Stimulated activated CD8-positive, alpha-beta memory T cell treated with anti-CD3 and anti-CD28 coated beads, Interleukin-12 subunit alpha, Interleukin-12 subunit beta, amount 100 ng/mL, for 1 hour (primary cell): ENCODE measurements at places on chromosomes 5 and 9.

- no peak for DNase-seq
Measured at GRCh38 chr5:92086059-92086811, 703.1 kb upstream of the ARRDC3 start.

- no peak for DNase-seq
Measured at GRCh38 chr5:125655156-125655555, 768.1 kb upstream of the GRAMD2B start.

- no peak for DNase-seq
Measured at GRCh38 chr5:179623906-179624741, 653 bp upstream of the HNRNPH1 start.

- DNase-seq: no peak
Measured at GRCh38 chr5:25544652-25545249, 900.0 kb upstream of the CDH10 start.

DNA sequence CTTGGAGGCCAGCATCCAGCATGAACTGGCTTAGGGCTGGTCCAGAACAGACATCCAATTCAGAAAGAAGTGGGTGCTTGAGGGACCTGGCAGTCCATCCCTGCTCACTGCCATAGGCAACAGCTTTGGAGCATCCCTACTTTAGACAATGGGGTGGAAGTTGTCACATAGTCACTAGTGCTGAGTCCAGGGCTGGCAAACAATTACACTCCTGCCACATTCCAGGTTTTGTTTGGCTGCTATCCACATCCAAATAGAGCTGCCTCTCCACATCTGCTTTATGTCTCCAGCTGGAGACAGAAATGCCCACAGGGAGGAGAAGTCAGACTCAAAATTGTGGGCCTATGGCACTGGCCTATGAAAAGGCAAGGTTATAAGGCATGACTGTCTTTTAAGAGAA, 7.0 kb downstream of the FSTL4 start:
- DNase-seq: no peak

DNA sequence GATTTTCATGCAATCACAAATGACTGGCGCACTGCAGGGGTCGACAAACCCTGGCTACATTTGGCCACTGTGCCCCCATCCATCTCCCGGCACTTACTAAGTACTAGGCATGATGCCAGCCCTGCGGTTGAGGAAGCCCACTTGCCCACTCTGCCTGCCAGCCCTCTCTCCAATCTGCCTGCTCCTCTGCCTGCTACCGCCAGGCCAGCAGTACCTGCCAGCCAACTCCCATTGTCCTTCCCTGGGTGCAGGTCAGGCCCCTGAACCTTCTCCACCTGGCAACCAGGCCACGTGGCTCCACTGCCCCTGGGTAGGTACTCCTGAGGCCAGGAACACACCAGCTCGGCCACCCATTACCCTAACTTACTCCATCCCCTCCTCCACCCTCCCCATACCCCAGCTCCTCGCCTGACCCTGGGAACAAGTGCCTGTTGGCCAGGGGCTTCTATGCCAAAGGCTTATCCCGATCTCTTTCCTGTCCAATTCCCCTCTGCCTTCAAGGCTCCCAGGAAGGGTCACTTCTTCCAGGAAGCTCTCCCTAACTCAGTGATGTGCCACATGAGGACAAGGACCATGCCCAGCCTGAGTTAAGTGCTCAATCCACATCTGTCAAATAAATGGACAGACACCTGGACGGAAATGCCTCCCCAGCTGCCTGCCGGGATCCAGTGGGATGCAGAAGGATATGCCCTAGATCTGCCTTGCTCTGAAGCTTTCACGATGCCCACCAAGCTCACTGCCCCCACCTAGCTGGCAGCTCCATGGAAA, 6.6 kb downstream of the EEIG1 start:
- no peak for DNase-seq

- DNase-seq: no peak
Measured at GRCh38 chr5:5739490-5739945, 317.0 kb downstream of the ICE1 start.

- DNase-seq: no peak
Measured at GRCh38 chr5:25568294-25568693, 923.5 kb upstream of the CDH10 start.

- DNase-seq: no peak
Measured at GRCh38 chr9:86413971-86414880, 60.0 kb upstream of the TUT7 start.
